ENCODE measurements at places on chromosomes 4 and X.

- no peak for DNase-seq
Observed at GRCh38 chrX:154401045-154401799, 3.0 kb downstream of the RPL10 start.

DNA sequence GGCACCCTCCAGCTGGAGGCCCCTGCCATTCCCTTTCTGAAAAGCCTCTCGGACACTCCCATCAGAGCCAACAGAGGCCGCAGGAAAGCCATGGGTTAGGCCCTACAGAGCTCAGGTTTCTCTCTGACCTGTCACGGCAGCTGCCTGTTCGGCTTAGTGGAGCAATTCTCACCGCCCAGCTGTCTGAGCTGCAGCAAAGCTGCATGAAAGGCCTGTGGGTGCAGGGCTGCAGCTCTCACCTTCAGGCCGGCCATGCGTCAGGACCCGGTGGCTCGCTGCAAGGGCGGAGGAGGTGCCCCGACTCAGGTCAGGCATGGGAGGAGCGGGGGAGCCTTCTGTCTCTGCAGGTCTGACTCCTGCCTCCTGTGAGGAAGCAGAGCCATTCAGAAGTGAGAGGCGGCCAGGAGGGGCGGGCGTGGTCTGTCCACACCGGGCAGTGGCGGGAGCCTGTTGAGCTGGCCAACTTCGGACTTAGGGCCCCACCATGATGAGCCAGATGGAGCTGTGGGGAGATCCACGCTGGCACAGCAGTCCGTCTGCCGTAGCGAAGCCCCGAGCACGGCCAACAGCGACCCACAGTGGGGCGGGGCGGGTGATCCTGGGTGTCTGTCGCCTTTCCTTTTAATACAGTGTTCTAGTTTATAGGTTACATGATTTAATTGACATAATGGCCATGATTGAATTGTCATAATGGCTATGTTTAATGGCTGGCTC lies 23.4 kb downstream of the PDE6B start:
- no peak for DNase-seq

DNA sequence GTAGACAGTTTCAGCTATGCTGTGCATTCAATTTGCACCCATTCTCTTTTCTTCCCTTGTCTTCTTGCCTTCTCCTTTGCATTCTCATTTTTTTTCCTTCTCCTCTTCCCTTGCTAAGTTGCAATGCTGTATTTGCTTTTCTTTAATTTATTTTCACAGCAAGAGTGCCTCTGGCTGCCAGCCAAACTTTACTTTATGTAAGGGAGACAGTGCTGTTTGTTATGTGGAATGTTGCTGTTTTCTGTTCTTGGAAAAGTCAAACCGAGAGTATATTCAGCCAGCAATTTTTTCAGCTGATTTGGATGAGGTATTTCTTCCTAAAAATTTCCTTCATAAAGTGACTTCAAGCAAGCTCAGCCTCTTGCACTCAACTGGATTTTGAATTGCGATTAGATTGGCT lies 1293.4 kb downstream of the ARAP2 start:
- DNase-seq, result no peak

GRCh38 chr4:102606846-102607450 lies 105.8 kb downstream of the NFKB1 start:
- no peak for DNase-seq

- DNase-seq, result no peak
Observed at GRCh38 chrX:118220509-118220908, 103.9 kb upstream of the KLHL13 start.

GRCh38 chr4:176002007-176002613 lies 63.5 kb upstream of the WDR17 start:
- no peak for DNase-seq

- DNase-seq, result no peak
Observed at GRCh38 chr4:19130866-19131265, 1109.3 kb upstream of the LCORL start.

DNA sequence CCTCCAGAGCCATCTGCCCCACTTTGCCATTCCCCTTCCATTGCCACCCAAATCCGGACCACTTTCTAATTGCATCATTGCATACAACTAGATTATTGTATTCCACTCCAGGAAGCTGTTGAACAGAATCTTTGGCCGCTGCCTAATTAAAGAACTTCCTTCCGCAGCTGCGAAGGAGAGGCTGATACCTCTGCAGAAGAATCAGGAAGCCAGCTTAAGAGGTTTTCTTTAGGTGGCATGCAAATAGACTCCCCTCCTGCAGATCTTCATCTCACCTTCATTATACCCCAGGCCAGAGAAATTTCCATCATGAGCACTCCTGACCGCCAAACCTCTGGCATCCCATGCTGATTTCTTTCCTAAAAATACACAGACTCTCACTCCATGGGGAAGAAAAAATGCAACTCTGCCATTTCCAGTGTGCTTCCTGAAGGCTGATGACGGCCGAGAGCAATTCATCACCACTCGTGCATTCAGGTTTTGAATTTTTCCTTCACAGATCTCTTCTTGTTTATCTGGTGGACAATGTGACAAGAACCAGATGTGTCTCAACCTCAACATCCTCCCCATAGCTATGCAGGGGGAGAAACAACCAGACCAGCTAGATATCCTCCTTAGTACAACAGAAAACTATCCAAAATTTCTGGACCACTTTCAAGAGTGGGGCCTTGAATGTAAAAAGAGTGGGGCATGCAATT lies 31.2 kb downstream of the LGI2 start:
- no peak for DNase-seq

GRCh38 chr4:113524096-113524495 lies 237.4 kb downstream of the CAMK2D start:
- no peak for DNase-seq

DNA sequence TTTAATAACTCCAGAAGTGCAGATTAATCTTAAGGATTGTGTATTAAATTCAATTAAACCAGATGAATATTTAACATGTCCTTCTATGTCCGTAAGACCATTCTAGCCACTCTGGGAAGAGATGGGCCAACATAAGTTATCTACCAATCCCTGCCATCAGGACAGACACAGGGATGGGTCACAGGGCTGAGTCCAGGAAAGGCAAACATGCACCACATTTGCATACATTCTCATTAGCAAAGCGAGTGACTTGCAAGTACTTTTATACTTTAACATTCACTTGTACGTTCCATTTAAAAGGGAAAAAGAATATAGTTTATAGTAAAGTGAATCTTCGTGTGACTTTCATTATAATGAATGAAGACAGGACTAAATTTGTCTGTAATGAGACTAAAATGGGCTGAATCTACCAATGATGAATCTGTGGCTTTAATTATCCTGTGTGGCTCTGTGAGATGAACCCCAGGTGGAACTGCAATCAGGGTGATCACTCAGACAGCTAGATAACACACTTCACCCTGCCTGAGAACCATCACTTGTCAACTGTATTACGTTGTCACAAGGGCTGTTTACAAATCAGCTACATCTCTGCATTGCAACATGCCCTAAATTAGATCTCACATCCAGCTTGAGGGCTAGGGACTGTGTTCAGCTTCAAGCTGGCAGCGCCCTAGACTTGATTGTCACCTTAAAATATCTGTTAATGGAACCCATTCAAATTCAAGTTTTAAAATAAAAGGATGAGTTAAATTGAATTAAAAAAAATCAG lies 77.2 kb downstream of the SH3KBP1 start:
- DNase-seq, result no peak

- DNase-seq, result no peak
Observed at GRCh38 chrX:49845701-49846403, 16.7 kb downstream of the PAGE4 start.
